GM12891 (cell line): ENCODE measurements at places on chromosomes 12 and 14.

DNA sequence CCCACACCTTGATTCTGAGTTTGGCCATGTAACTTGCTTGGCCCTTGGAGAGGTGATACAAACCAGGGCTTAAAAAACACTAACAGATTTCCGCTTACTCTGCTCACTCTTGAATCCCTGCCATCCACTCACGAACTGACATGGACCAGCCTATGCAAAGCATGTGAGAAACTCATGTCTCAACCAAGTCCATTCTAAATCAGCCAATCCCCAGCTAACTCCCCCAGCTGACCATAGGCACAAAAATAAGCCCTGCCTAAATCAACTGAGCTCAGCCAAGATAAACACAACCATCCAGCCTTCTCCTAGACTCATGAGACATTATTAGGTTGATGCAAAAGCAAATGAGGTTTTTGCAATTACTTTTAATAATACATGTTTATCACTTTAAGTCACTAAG, 353.9 kb upstream of the TBX3 start:
- no peak for DNase-seq

- DNase-seq, result no peak
Measured at GRCh38 chr14:32099473-32099872, 22.4 kb downstream of the ARHGAP5 start.

- no peak for DNase-seq
Measured at GRCh38 chr14:22465201-22465840, 123.7 kb downstream of the DAD1 start.

- DNase-seq, result no peak
Measured at GRCh38 chr12:112615196-112615595, 176.4 kb upstream of the RPH3A start.

GRCh38 chr14:99183716-99184115, 88.3 kb downstream of the BCL11B start:
- DNase-seq, result no peak

DNA sequence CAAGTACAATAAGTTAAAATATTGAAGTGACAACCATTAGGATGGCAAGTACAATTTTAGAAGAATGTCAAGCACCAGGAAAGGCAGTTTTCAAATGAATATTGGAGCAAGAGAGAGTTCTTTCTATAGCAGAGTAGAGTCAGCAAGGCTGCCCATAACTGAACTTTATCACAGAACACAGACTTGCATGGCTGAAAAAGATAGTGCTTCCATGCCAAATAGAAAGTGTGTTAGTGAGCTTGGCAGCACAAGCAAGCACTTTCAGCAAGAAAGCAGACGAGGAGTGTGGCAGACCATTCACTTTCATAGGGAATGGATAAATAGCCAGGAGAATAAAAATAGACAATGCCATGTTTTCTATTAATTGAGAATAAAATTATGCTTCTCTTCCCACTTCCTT, 647.0 kb upstream of the MGAT4C start:
- no peak for DNase-seq

DNA sequence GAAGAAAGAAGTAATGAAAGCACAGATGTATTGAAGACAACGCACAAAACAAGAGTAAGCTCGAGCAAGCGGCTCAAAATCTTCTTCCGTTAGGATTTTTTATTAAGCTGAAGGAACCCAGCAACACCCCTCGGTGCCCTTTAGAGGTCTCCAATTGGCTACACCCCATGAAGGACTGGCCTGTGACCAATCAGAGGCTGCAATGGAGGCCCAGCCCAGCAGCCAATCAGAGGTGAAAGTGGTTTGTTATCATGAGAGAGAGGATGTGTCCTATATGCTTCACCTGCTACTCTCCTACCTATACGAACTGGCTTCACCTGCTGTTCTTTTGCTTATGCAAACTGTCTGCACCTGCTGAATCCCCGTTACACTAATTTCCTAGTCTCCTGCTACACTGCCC, 358.8 kb downstream of the C12orf50 start:
- no peak for DNase-seq

DNA sequence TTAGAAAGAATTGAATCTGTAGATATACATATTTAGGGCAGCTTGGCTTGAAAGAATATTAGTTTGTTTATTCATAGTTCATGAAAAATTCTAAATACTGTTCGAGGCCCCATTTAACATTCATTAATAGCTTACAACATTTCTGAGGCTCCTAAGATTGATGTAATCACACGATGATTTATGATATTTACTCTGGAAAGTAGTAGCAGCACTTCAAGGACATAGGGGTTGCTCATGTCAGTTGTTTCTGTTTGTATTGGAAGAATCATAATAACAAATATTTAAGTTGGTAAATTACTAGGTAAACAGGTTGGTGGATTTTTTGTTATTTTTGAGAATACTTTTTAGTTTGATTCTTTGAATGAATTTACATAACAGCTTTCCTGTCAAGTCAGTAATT, 30.4 kb downstream of the CAND1 start:
- no peak for DNase-seq

- no peak for DNase-seq
Measured at GRCh38 chr12:32197421-32197820, 90.8 kb downstream of the BICD1 start.

DNA sequence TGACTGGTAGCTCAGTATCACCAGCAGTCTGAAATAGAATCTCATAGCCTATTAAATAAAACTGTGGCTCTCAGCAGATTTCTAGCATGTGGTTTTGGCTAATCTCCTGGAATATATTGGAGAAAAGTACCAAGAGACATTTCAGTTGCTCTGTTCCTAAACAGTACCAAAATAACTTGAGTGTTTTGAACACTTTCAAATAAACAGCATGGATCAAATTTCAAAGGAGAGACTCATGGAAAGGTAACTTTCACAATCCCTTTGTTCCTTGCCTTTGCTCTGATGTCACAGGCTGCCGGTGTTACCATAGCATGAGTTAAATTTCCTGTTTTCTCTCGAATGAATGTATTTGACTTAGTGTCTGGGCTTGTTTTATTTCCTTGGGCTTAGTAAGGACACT, 3.4 kb downstream of the ARG2 start:
- no peak for DNase-seq

GRCh38 chr12:48866052-48866711, 512 bp upstream of the RND1 start:
- DNase-seq, result no peak

DNA sequence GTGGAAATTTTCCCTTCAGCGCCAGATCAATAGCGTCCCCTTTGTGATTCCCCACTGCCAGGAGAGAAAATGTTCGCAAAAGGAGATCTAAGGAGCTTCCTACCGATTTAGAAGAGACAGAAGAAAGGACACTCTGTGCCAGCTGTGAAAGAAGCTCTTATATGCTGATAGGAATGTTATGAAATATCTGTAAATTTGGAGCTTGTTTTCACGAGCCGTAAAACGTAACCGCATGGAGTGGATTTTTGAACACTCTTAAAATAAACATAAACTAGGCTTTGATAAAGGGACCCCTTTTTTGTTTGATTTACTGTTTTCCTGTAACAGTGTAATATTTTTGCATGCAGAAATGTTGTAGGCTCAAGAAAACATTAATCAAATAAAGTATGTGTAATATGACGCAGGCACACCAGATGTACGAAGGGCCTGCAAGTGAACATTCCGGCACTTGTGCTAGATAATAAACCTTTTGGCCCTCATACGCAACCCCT, 346.8 kb downstream of the ETNK1 start:
- no peak for DNase-seq
